ENCODE measurements at places on chromosomes 5 and 9.
A peak's percentile ranks its signal among the peaks of the same experiment; 100 is the strongest.

GRCh38 chr5:139797856-139798510 is 2.4 kb downstream of the PSD2 start:
- DNase-seq, result no peak

GRCh38 chr9:115032296-115032695 is 85.7 kb downstream of the TNC start:
- DNase-seq, result no peak

DNA sequence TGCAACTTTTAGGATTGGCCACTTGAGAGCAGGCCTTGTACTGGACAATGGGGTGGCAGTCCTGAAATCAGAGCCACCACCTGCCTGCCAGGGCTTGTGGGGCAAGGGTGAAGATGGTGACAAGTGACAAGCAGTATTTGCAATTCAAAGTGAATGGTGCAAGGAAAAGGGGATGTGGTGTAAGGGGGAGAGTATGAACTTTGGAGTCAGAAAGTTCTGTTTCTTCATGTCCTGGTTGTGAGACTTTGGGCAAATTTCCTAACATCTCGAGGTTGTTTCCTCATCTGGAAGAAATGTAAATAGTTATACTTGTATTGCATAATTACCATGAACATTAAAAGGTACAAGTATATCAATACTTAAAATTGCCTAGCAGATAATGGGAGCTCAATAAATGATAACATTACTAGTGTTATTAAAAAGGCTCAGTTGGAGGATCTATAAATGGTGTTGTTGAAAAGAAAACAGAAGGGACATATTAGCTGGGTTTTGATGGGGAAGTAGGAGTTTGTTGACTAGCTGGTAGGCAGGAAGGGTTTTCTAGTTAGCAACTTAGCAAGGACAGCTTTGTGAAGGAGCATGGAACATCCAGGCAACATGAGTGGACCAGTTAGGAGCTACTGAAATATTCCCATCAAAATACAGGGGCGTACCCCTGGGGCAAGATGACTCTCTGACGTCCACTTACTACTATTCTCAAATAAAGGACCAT is 21.3 kb upstream of the MEGF9 start:
- peak; percentile 79 for DNase-seq

DNA sequence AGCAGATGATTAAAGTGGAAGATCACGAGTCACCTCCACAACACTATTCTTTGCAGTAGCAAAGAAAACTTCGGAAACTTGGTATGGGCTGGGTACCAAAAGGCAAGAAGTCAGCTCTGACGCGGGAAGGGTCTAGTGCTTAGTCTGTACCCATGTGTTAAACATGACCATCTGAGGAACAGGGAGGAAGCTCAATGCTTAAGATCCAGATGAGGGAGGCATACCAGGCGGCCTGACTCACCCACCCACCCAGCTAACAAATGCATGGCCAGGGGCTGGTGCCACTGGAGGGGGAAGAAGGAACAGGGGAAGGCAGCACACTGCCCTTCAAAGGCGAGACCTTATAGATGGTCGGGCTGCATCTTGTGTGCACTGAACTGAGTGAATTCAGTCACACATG is 41.8 kb downstream of the CAMSAP1 start:
- no peak for DNase-seq

GRCh38 chr9:12717907-12718306 is 24.7 kb downstream of the TYRP1 start:
- DNase-seq, result no peak

GRCh38 chr5:57420801-57421200 is 61.8 kb downstream of the ACTBL2 start:
- DNase-seq, result no peak

Measured in cardiac fibroblast (primary cell).